ENCODE measurements at places on chromosomes 7 and 10. TPM values are rescaled to one million over a fixed set of nuclear protein-coding genes. Genes with fewer than 3 reads are reported as not detected.

GRCh38 chr7:40986351-40986873 lies 716.5 kb downstream of the INHBA start:
- no peaks in the 10 kb centered on the region for H3K36me3 ChIP-seq
- no peaks in the 10 kb centered on the region for H3K27me3 ChIP-seq
- peak; percentile 96 for DNase-seq
- no peaks in the 10 kb centered on the region for H3K4me1 ChIP-seq
- no peak overlapping the region for H3K4me3 ChIP-seq
- peak overlapping the region; percentile 75 for H3K27ac ChIP-seq

DNA sequence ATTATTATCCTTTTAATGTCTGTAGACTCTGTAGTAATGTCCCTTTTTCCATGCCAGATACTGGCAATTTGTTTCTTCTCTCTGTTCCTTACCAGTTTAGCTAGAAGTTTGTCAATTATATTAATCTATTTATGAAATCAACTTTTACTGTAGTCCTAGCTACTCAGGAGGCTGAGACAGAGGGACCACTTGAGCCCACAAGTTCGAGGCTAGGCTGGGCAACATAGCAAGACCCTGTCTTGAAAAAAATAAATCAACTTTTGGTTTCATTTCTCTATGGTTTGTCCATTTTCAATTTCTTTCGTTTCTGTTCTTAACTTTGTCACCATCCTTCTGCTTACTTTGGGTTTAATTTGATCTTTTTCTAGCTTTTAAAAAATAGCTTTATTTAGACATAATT lies 42.5 kb upstream of the PLA2G12B start:
- no peak overlapping the region for H3K27ac ChIP-seq
- DNase-seq = no peak
- H3K4me3 ChIP-seq = no peak overlapping the region
- no peaks in the 10 kb centered on the region for H3K27me3 ChIP-seq
- H3K4me1 ChIP-seq = no peaks in the 10 kb centered on the region
- peaks cover 2% of the 10 kb centered on the region for H3K36me3 ChIP-seq

DNA sequence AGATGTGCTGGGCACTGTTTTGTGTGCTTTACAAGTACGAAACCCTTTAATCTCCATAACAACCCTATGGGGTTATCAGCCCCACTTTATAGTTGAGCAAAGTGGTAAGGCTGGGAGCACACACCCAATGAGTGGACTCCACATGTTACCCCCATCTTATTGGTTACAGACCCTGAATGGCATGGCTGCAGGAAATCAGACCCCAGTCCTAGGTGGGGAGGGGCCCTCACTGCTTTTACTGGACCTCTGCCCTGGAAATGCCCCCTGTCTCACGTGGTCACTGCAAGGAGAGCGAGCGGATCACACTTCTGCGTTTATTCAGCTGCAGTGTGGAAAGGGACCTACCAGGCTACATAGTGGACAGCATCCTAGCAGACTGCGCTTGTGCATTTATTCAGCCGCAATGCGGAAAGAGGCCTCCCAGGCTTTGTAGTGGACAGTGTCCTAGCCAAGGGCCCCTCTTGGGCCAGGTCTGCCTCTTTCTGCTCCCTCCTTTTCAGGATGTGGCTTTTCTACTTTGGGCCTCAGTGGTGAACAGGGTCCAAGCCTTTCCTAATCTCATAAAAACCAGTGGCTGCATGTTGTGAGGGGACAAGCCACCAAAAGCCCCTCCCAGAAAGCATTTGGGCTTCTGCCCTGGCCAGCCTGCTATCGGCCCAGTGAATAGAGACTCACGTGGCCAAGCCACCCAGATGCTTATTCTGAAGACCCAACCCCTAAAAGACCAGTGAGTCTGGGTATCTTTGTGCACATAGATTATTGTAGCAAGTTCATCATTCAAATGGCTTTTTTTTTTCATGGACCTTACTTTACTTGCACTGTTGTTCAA lies 405.7 kb upstream of the RNF32 start:
- H3K27ac ChIP-seq = no peak overlapping the region
- no peaks in the 10 kb centered on the region for H3K36me3 ChIP-seq
- no peaks in the 10 kb centered on the region for H3K4me1 ChIP-seq
- no peak overlapping the region for H3K4me3 ChIP-seq
- no peaks in the 10 kb centered on the region for H3K27me3 ChIP-seq
- DNase-seq = no peak

GRCh38 chr10:15244635-15245197 lies 76.2 kb upstream of the NMT2 start:
- H3K4me3 ChIP-seq = no peak overlapping the region
- no peaks in the 10 kb centered on the region for H3K36me3 ChIP-seq
- H3K27me3 ChIP-seq = no peaks in the 10 kb centered on the region

DNA sequence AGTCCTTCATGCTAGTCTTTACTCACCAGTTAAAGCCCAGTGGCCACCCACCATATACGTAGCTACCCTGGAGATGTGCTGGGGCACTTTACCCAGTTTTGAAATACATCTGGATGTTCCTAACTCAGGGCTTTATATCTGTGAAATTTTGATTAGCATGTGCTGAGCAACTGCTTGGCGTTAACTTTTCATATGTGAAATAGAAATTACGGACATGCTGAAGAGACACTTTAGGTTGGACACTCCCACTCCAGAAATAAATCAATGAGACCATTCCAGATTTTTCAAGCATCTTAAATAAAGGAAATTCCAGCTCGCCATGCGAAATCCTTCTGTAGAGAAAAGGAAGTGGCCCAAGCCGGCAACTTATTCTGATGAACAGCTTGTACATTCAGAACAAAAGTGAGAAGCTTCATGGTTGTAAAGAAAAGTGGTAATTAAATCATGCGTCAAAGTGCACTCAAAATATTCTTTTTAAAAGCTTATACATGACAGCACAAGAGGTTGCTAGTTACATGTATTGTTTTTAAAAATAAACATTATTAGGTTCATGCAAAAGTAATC lies 153.5 kb upstream of the ITGB1 start:
- H3K36me3 ChIP-seq = no peaks in the 10 kb centered on the region
- H3K4me1 ChIP-seq = peaks cover 22% of the 10 kb centered on the region
- DNase-seq = no peak
- H3K4me3 ChIP-seq = no peak overlapping the region
- H3K27ac ChIP-seq = no peak overlapping the region

DNA sequence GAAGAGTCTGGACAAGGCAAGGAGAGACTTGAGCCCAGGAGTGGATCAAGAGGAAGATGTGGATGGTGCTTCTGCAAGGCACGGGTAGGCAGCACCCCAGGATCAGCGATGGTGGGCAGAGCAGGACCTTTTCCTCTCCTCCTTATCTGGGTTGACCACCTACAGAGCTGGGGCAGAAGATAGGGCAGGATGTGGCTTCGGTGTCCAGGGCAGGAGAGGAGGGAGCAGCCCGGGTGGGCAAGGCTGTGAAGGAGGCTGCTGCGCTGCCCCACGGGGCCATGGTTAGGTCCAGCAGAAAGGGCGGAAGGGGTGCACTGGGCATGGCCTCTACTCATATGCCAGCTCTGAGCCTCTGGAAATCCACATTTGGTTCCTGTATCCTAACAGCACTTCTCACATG lies 20.0 kb upstream of the PARP12 start:
- H3K4me3 ChIP-seq = no peak overlapping the region
- peaks cover 12% of the 10 kb centered on the region for H3K27me3 ChIP-seq
- no peaks in the 10 kb centered on the region for H3K4me1 ChIP-seq
- no peak overlapping the region for H3K27ac ChIP-seq
- H3K36me3 ChIP-seq = no peaks in the 10 kb centered on the region

DNA sequence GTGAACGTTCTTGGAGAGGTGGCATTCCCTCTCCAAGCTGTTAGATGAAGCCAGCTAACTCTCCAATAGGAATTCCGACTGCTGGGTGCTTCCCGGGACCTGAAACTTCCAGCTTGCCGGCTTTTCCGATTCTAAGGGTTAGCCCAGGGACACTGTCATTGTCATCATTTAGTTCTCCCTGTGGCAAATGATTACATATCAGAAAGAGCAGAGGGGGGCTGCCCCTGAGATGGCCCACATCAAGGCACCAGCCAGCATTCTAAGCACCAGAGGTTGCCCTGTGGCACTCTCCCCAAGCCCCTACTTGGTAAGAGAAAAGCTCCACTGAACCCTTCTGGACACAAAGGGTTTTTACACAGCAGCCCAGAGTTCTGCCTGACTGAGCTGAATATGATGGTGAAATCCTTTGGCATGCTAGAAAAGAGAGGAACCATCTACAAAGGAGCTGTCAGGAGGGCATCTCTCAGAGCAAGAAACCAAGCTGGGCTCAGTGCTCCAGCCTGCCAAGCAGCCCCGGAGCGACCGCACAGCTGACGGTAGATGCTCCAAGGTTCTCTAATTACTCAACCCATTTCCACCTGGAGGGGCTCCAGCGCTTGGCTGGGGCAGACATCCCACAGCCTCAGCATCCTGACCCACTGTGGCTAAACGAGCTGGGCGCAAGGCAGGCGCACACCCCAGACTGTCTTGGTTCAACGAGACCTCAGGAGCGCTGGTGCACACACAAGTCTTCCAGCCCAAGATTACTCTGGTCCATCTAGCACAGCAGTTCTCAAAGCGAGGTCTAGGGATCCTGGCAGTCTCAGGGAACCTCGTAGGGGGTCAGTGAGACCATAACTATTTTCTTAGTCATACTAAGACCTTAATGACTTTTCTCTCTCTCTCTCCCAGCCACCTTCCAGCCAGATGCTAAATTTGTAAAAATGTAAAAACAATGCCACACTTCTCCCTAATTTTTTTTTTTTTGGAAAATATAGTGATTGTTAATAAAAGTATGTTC lies 160.5 kb downstream of the GFRA1 start:
- no peak overlapping the region for H3K4me3 ChIP-seq
- no peaks in the 10 kb centered on the region for H3K36me3 ChIP-seq
- peaks cover 25% of the 10 kb centered on the region for H3K4me1 ChIP-seq
- no peaks in the 10 kb centered on the region for H3K27me3 ChIP-seq

- no peak overlapping the region for H3K4me3 ChIP-seq
- peak; percentile 54 for DNase-seq
- H3K36me3 ChIP-seq = no peaks in the 10 kb centered on the region
- H3K4me1 ChIP-seq = peaks cover 20% of the 10 kb centered on the region
Observed at GRCh38 chr10:34292194-34292565, 522.9 kb downstream of the PARD3 start.

DNA sequence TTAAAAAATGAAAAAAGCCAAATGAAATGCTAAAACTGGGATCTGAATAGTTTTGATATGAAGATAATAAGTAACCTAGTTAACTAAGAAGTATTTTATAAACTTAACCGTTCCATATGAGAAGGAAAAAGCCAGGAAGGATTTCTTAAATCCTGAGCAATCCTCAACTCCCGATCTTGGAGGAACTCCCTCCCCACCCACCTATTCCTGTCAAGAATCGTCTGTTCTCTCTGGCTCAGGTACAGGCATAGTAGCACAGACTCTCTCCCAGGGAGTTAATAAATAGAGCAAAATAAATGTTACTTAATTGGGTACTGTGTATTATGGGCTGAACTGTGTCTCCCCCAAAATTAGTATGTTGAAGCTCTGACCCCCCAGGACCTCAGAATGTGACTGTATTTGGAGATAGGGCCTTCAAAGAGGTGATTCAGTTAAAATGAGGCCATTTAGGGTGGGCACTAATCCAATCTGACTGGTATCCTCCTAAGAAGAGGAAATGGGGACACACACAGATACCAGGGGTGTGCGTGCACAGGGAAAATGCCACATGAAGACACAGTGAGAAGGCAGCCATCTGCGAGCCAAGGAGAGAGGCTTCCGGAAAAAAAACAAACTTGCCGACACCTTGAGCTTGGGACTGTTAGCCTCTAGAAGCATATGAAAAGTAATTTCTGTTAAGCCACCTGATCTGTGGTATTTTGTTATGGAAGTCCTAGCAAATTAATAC lies 28.7 kb downstream of the PUS7 start:
- peak overlapping the region; percentile 50 for H3K27ac ChIP-seq
- H3K4me3 ChIP-seq = no peak overlapping the region
- H3K36me3 ChIP-seq = no peaks in the 10 kb centered on the region
- H3K27me3 ChIP-seq = no peaks in the 10 kb centered on the region

Gene LRRN3
- 2.2 TPM for total RNA-seq

Gene VWC2
- not detected for total RNA-seq

Gene ZCWPW1
- total RNA-seq = 2.6 TPM

Measured in astrocyte (in vitro differentiated cells and primary cell).